ENCODE measurements at places on chromosomes 12 and 14. TPM values are rescaled to one million over a fixed set of nuclear protein-coding genes. Genes with fewer than 3 reads are reported as not detected.

GRCh38 chr12:49187184-49187583, 1.7 kb downstream of the TUBA1A start:
- DNase-seq = peak; percentile 36

DNA sequence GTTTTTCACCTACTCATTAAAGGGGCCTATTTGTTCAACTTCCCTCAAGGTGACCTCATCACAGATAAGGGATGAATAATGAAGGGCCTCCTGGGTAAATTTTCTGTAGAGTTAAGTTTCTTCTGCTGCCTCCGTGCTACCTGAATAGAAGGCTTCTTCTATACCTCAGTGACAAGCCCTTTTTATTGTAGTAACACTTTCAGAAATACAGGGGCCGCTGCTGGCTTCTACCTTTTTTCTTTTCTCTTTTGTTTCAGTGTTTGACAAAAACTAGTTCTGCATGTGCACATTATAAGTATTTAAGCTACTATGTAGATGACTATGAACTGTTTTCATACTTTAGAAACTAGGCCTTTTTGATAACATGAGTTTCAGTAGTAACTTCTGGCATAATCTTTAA, 207.0 kb downstream of the NAV3 start:
- no peak for DNase-seq

- DNase-seq = no peak
These were observed 12.9 kb upstream of the CALM1 start for GRCh38 chr14:90383731-90384542.

- DNase-seq = peak; percentile 27
These were observed 91.7 kb upstream of the SEL1L start for GRCh38 chr14:81625343-81625742.

GRCh38 chr12:46268583-46269428, at the start of gene SLC38A1:
Gene SLC38A1 (minus strand): TSS chr12:46269043. CDS start chr12:46239800, 29,243 bp downstream.
- peak; percentile 65 for DNase-seq

DNA sequence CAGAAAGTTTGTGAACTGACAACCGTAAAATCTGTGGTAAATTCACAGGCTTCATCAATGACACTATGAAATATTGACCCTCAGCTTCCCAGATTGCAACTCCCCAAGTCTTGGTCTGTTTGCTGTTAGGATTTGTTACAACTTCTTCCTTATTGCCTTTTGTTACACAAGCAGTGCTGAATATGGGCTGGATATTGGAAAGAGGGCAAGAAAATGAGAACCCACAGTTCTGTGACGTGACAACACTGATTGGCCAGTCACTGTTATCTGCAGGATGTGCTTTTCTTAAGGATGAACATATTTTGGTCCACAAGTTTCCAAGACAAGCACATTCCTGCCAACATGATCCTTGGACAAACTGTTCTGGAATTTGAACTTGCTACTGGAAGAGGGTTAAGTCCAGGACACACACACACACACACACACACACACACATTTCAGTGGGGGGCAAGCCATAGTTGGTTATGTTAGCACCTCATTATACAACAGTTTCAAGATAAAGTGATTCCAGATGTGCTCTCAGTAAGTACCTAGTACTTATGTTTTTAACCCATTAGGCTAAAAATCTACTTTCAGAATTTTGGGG, 16.6 kb upstream of the SLC38A2 start:
- no peak for DNase-seq

DNA sequence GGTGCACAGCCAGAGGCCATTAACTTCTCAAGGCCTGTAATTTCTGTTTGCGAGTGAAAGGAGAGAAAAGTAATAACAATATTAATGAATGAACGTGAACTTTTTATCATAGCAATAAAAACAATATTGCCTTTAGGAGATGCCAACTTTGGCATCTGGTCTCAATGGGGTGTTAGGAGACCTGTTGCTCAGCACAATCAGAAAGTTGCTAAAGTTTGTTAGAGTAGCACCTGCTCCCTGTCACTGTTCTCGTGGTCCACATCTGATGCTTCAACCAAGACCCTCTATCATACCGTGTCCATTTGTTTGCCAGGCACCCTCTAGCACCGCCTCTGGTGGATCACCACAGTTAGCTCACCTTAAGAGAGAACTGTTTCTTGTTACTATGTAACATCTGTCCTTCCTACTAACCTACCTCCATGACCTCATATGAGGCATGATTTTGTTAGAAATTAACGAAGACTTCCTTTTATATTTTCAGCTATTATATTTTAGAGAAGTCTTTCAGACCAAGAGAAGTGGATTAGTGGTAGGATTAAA, 12.5 kb upstream of the CLEC4E start:
- no peak for DNase-seq

DNA sequence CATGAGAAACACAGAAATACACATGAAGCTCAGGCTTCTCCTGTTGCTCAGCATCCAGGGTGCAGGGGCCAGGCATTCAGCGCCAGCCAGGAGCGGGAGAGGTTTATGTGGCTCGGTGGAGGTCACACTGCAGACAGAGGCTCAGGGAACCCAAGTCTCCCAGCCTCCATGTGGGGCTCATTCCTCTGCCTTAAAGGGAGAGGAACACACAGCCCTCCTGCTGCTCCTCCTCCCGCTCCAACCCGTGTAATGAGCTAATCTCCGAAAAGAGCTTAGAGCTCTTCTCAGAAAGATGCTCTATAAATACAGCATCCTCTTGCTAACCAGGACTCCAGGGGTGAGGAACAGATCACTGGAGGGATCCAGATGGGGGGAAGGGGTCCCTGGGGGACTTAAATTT, 28.2 kb downstream of the FGF6 start:
- no peak for DNase-seq

Gene RALGAPA1
- 43.6 TPM for polyA plus RNA-seq

GRCh38 chr12:13788626-13789025, 192.8 kb downstream of the GRIN2B start:
- no peak for DNase-seq

DNA sequence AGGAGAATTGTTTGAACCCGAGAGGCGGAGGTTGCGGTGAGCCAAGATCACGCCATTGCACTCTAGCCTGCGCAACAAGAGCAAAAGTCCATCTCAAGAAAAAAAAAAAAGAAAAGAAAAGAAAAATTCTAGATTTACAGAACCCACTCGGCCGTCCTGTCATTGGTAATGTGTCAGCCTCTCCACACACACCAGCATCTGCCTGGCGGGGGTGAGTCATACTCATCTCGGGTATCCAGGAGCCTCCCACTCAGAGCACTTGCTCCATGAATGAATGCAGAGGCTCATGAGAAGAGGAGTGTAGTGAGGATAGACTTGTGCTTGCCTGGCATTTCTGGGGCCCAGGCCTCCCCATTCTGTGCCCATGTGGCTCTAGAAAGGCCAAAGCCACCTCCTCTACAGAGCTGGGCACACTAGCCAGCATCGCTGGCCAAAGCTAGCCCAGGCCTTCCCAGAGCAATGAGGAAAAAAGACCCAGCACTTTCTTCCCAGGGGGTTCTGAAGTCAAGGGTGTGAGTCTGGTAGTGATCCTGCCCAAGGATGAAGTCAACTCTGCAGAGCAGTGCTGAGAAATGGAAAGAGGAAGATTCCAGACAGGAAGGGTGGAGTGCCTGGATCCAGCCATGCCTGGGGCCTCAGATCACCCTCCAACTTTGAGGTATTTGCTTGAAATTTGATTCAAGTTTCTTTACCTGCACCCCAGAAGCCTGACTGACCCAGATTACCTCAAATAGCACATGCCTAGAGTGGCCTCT, 31.2 kb upstream of the KLC1 start:
- no peak for DNase-seq

DNA sequence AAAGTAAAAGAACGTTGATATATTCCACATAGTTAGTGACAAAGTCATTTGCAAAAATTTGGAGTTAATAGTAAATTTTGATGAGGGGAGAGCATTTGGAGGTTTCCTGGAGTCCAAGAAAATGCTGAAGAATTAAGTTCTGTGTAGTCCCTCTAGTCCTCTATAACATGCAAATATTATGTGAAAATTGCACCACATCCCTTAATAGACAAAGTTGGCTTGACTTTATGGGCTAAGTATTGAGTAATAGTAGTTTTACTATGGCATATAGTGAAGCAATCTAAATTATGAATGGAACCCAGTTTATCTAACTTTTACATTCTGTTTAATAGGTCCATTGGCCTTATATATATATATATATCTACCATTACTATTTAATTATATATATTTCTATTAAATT, 66.4 kb upstream of the DCN start:
- no peak for DNase-seq

Gene BCL2L14
- polyA plus RNA-seq = 0.14 TPM

All from left renal pelvis (tissue), 4 donors.